ENCODE measurements at places on chromosomes 1 and 21. TPM values are rescaled to one million over a fixed set of nuclear protein-coding genes. Genes with fewer than 3 reads are reported as not detected.

Gene CDK11B
- 10.5 TPM for total RNA-seq

Gene AQP10
- total RNA-seq, result 0.13 TPM

Gene ERG
- total RNA-seq, result 143 TPM

Gene ACTL8
- total RNA-seq, result not detected

Gene CDCA8
- total RNA-seq, result 21.3 TPM

Gene OR2L3
- total RNA-seq, result not detected

Gene USP24
- total RNA-seq, result 69.1 TPM

Gene KRTAP19-5
- total RNA-seq, result not detected

Gene ADAMTS4
- 90.2 TPM for total RNA-seq

Gene KCNJ9
- not detected for total RNA-seq

Gene LYPD8
- total RNA-seq, result not detected

Gene GBP6
- not detected for total RNA-seq

Gene SMYD2
- total RNA-seq, result 53.6 TPM

Gene FCRL2
- total RNA-seq, result not detected

Gene DRAXIN
- 0.93 TPM for total RNA-seq

Gene TUT4
- 47.1 TPM for total RNA-seq

Gene NEXN
- 6.1 TPM for total RNA-seq

Gene UBL4B
- not detected for total RNA-seq

Gene FCER1G
- total RNA-seq, result not detected

Gene PROK1
- not detected for total RNA-seq

Gene SPRR4
- not detected for total RNA-seq

Gene LRRC3
- 2.4 TPM for total RNA-seq

Gene OR6K3
- not detected for total RNA-seq

Gene NECTIN4
- total RNA-seq, result 0.40 TPM

Data from thoracic aorta endothelial cell (primary cell).